ENCODE measurements at places on chromosomes 3 and 15. TPM values are rescaled to one million over a fixed set of nuclear protein-coding genes. Genes with fewer than 3 reads are reported as not detected.

Gene CXCR6
- total RNA-seq, result 0.75 TPM

Gene ZPLD1
- total RNA-seq, result 0.08 TPM

Gene BTLA
- total RNA-seq, result 0.28 TPM

Gene FAM81A
- under 0.01 TPM for total RNA-seq

Gene SLC26A6
- 7.5 TPM for total RNA-seq

Gene SLC12A1
- total RNA-seq, result 0.42 TPM

DNA sequence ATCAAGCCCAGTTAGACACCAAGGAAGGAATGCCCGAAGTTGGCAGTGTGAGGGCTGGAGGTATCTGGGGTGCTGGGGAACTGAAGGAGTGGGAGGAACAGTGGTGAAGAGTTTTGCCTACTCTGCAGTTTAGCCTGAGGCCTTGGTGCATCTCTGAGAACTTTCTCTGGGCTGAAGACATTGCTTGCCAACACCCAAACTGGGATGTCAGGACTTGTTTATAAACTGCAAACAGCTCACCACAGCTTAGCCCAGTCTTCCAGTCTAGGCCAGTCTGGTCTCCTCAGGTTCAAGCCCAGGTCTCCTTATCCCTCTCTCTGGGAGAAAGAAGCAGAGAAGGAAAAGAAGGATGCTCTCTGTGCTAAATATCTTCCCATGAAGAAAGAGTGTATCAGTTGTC is 68.0 kb upstream of the BOC start:
- H3K4me3 ChIP-seq, result no peak overlapping the region
- no peaks in the 10 kb centered on the region for H3K4me1 ChIP-seq
- H3K36me3 ChIP-seq, result no peaks in the 10 kb centered on the region
- H3K27ac ChIP-seq, result no peak overlapping the region
- DNase-seq, result no peak

DNA sequence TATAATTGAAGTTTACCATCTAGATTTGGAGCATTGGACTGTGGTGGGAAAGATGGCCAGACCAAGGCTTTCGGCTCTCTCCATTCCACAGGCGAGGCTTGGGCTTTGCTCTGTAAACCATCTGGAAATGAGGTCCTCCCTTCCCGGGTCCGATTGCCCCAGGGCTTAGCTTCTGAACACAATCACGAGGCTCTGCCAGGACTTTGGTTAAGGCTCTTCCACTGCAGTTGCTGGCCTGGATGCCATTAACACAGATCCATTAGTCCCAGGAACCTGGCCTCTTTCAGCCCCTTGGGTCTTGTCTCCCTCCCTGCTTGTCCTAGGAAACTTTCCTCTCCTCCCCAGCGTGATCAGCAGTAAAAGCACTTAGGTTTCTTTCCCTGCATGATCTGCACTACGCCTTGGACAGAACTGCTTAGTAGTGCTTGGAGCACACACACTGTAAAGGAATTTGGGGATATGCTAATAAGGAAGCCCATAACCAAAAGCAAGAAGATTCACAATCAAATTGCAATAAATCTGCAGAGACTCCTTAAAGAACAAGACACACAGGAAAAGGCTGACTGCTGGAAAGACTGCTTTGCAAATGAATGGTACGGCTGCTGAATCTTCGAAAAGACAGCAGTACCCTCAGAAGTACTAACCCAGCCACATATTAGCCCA is 154.3 kb downstream of the ECT2 start:
- no peaks in the 10 kb centered on the region for H3K27me3 ChIP-seq

DNA sequence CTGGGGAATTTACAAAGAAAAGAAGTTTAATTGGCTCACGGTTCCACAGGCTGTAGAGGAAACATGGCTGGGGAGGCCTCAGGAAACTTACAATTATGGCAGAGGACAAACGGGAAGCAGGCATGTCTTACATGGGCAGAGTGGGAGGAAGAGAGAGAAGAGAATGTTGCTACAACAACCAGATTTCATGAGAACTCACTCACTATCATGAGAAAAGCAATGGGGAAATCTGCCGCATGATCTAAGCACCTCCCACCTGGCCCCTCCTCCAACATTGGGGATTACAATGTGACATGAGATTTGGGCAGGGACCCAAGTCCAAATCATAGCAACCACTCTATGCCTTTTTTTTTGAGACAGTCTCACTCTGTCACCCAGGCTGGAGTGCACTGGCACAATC is 28.8 kb downstream of the PCNP start:
- no peak overlapping the region for H3K4me3 ChIP-seq
- no peaks in the 10 kb centered on the region for H3K4me1 ChIP-seq

DNA sequence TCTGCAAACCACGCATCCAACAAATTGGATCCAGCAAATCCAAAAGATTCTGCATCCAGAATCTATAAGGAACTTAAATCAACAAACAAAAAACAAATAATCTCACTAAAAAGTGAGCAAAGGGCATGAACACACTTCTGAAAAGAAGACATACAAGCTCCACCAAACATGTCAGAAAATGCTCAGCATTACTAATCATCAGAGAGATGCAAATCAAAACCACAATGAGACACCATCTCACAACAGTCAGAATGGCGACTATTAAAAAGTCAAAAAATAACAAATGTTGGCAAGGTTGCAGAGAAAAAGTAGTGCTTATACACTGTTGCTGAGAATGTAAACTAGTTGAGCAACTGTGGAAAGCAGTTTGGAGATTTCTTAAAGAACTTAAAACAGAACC is 21.6 kb upstream of the SLC25A36 start:
- no peak overlapping the region for H3K4me3 ChIP-seq
- no peaks in the 10 kb centered on the region for H3K36me3 ChIP-seq
- DNase-seq, result no peak
- H3K27me3 ChIP-seq, result peaks cover 5% of the 10 kb centered on the region
- peaks cover 4% of the 10 kb centered on the region for H3K4me1 ChIP-seq

DNA sequence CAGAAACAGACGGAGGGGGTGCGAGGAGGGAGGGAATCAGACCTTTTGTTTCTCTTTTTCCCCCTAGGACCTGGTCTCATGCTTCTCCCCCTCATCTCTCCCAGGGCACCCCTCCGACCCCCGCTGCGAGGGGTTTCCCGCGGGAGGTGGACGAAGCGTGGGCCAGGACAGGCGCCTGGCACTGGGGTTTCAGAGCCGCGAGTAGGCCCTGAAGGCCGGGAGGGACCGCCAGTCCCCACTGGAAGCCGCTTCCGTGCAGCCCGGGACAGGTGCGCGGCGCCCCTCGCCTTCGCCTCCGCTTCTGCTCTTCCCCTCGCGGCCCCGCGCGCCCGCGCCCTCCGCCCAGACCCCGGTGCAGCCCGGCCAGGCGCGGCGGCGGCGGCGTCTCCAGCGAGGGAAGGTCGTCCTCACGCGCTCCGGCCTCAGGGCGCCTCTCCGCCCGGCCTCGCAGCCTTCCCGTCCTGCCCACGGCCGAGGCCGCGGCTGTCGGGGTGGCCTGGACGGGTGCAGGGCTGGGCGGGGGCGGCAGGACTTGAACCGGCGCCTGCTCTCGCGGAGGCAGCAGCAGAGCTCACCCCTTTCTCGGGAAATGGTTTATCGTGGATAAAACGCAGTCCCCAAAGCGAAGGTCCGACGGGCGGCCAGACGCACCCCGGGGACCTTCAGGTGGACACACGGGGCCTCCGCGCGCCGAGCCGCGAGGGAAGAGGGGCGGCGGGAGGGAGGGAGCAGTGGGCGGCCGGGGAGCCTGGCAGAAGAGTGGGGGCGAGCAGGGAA is 31.5 kb upstream of the ADAMTS17 start:
- no peak for DNase-seq
- H3K4me1 ChIP-seq, result peaks cover 3% of the 10 kb centered on the region
- H3K4me3 ChIP-seq, result peak overlapping the region; percentile 41
- peak overlapping the region; percentile 45 for H3K27ac ChIP-seq

DNA sequence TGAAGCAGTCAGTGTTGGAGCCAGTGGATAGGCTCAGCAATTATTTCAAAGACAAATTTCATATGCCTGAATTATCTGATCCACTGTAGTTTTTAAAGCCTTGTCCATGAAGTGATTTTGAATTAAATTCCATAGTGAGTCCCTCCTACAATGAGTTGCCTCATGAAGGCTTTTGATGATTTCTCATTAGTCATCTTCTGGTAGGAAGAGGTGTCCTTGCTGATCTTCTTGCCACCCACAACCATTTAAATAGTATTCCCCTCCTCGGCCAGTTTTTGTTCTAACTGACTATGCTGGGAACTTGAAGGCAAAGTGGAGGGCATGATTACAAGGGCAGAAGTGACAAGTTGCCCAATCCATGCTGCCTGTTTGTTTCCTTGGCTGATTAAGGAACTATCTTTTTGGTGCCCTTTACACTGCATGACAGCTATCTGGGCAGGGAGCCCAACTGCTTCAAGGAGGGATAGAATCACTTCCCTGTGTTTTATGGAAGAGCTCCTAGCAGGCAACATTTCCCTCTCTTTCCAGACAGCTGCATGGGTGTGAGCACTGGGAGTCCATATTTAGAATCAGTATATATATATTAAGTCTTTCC is 617.5 kb downstream of the ZPLD1 start:
- no peaks in the 10 kb centered on the region for H3K36me3 ChIP-seq
- no peaks in the 10 kb centered on the region for H3K27me3 ChIP-seq
- no peak for DNase-seq
- no peak overlapping the region for H3K4me3 ChIP-seq
- no peaks in the 10 kb centered on the region for H3K4me1 ChIP-seq

DNA sequence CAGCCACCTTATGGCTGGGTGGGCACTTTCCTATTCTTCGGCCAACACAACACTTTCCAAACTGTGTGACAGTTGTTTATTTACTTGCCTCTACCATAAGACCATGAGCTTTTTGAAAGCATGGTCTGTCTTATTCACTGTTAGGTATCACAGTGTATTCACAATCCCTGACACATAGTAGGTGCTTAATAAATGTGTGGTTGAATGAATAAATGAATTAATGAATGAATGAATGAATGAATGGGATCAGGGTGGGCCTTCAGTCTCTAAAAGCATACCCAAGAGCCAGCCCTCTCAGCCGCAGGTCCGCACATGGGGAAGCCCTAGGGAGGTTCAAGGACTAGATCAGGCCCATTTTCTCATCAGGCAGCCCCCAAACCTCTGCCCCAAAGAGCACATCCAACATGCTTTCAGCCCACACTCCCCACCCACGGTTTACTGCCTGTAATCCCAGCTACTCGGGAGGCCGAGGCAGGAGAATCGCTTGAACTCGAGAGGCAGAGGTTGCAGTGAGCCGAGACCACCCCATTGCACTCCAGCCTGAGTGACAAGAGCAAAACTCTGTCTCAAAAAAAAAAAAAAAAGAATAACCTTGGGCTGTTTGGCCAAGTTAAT is 95.9 kb downstream of the LIPC start:
- H3K27ac ChIP-seq, result peak overlapping the region; percentile 62

DNA sequence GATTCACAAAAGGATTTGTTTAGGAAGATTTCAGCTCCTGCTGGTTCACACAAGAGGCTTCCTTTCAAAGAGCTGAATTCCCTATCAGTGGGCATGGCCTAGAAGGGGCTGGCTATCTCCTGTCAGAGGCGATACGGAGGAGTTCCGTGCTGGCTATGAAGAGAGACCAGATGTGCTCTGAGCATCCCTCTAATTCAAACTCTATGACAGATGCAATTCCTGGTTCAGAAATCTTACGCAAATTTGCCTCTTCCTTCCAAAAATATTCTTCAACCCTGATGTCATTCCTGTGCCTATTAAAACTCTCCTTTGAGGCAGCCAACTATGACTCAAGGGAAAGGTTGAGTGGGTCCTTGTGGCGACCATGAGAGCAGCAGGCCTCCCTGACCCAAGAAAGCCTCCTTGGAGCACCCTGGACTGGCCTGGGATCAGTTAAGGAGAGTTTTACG is 139.3 kb upstream of the HES1 start:
- no peak overlapping the region for H3K4me3 ChIP-seq
- no peak for DNase-seq
- H3K27ac ChIP-seq, result no peak overlapping the region
- H3K36me3 ChIP-seq, result no peaks in the 10 kb centered on the region
- H3K27me3 ChIP-seq, result no peaks in the 10 kb centered on the region

- no peaks in the 10 kb centered on the region for H3K4me1 ChIP-seq
- no peak overlapping the region for H3K4me3 ChIP-seq
- H3K27ac ChIP-seq, result no peak overlapping the region
Observed at GRCh38 chr3:190260301-190260700, 61.9 kb downstream of the CLDN1 start.

DNA sequence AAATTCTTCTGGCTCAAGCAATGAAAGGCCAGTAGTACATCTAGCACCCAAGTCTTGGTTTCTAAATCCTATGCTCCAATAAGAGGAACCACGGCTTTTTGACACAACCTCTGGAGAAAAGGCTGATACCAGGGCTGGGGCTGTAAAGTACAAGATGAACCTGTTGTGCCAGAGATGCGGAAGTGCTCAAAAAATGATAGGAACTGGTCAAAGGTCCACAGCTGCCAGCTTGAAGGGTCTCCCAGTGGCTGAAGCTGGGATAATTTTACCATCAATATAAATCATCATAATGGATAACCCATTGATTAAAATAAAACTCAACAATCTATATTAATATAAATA is 558 bp upstream of the NCEH1 start:
- peak overlapping the region; percentile 72 for H3K27ac ChIP-seq
- DNase-seq, result no peak
- H3K4me1 ChIP-seq, result peaks cover 7% of the 10 kb centered on the region

- H3K27ac ChIP-seq, result no peak overlapping the region
- no peaks in the 10 kb centered on the region for H3K27me3 ChIP-seq
Observed at GRCh38 chr15:81686021-81686420, 312.0 kb upstream of the TMC3 start.

DNA sequence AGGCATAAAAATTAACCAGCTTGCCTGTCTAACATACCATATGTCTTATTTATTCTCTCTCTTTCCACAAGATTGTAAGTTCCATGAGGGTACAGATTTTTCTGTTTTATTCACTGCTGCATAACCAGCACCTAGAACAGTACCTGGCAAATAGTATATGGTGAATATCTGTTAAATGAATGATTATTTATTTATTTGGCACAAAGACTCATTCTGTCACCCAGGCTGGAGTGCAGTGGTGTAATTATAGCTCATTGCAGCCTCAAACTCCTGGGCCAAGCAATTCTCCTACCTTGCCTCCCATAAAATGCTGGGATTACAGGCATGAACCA is 24.9 kb downstream of the DENND4A start:
- no peaks in the 10 kb centered on the region for H3K27me3 ChIP-seq
- H3K4me1 ChIP-seq, result peaks cover 2% of the 10 kb centered on the region
- DNase-seq, result no peak
- peak overlapping the region; percentile 66 for H3K27ac ChIP-seq
- H3K36me3 ChIP-seq, result no peaks in the 10 kb centered on the region

DNA sequence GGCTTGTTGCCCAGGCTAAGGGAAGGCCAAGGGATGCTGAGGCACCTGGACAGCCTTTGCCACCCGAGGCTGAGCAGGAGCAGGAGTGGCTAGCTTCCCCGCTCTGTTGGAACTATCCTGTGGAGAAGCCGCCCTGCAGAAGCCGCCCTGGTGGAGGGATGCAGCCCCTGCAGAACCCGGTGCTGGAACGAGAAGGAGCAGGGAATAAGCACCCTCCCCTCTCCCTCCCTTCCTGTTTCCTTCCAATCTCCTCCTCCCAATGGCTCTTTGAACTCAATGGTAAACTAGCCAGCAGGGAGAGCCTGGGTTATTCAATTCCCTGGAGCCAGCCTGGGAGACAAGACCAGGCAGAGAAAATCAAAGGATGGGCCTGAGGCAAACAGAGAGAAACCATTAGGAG is 11.8 kb upstream of the HRG start:
- peaks cover 3% of the 10 kb centered on the region for H3K36me3 ChIP-seq
- H3K4me3 ChIP-seq, result no peak overlapping the region
- DNase-seq, result no peak
- no peaks in the 10 kb centered on the region for H3K4me1 ChIP-seq
- H3K27ac ChIP-seq, result no peak overlapping the region
- H3K27me3 ChIP-seq, result no peaks in the 10 kb centered on the region

Measured in liver (tissue), 10 donors.